ENCODE measurements at places on chromosomes 6 and 20.

GRCh38 chr6:119182216-119182803, 103.8 kb upstream of the FAM184A start:
- no peak for DNase-seq

DNA sequence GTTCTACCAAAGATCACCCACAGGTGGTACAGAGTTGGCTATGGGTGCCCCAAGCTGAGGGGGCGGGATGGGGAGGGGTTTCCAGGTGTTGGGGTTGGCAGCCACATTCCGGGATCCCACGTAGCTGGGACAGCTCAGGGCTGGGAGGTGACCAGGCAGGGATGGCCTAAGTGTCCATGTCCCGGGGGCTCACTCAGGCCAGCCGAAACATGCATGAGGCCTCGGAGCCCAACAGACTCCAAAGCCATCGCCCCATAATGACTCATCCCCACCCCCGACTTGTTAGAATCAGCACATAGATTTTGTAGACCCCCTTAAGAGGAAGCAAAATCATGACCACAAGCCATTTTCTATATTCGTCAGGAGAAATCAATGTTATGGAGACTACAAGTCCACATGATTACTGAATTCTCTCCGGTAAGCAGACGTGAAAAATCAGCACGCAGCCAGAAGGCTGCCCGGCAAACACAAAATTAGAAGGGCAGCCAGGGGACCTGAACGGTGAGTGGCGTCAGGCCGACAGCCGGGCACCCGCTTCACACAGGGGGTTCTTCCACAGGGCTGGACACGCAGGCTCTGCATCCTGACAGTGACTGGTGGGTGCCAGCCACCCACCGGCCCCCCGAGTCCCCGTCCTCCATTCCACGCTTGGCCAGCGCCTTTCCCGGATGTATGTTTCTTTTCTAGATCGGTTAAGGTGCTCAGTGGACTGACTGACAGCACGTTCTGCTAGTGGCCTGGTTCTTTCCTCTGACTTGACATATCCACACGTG, 81.2 kb downstream of the RAMACL start:
- no peak for DNase-seq

DNA sequence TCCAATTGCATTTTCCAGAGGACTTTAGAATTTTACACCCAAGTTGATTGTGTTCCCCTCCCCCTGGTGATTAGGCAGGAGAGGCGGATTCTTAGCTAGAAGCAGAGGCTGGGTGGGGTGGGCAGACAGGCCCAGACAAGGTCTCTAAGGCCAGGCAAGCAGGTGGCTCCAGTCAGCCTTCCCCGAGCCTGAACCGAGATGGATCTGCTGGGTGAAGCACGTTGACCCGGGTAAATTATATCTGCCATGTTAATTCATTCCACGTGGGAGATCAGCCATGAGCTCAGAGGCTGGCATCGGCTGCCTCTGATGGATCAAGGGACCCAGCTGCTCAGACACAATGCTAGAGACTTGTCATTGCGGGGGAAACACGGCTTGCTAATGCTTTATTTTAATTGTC, 159.5 kb upstream of the MAFB start:
- DNase-seq = no peak

- no peak for DNase-seq
These were observed 103.5 kb upstream of the SIRPG start for GRCh38 chr20:1761116-1761515.

- DNase-seq = no peak
These were observed 41.4 kb upstream of the PKIB start for GRCh38 chr6:122568797-122569221.

DNA sequence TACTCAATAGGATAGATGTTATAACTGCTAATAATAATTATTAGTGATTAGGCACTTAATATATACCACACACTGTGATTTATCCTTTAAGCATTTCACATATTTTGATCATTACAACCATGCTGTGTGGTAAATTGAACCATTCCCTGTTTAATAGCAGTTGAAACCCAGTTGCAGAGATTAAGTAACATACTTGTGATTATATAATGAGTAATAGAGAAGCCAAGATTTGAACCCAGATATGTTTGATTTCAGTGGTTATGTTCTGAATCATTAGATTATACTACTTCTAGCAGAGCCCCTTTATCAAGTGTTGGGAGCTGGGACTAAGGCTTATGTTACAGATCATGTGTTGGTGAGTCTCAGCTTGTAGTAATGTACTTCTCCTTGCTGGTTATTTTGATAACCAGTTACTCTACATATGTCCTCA, 44.1 kb downstream of the STK4 start:
- DNase-seq = no peak

DNA sequence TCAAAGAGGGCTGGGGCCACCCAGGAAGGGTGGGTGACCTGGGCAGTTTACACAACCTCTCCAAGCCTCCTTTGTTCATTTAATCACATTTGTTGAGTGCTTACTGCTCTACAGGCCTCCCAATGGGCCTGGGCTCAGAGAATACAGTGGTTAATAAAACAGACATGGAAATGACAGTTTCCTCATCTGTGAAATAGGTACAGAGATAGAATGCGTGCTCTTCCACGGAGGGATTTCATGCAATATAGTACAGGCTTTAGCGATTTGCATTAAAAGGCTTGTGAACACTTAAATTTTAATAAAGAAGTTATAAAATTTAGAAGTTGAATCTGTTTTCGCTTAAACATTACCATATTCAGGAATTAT, 802 bp upstream of the FERMT1 start:
- no peak for DNase-seq

Data from central memory CD4-positive, alpha-beta T cell (primary cell).